ENCODE measurements at places on chromosomes 1 and 21.

DNA sequence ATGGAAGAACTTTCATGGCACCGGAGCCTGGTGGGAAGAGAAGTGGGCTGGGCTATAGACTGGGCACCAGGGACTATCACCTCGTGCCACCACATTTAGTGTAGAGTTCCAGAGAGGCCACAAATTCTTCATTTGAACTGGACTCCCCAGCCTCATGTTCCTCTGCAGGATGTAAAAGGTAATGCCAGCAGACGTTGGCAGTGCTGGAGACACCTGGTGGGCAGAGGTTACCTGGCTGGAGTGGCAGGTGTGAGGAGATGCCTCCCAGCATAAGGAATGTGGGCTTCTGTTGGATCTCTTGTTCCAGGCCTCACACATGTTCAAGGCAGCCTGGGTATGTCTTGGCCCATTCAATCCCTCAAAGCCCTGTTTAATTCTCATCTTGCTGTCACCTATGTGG lies 35.2 kb downstream of the TEX35 start:
- DNase-seq, result no peak

DNA sequence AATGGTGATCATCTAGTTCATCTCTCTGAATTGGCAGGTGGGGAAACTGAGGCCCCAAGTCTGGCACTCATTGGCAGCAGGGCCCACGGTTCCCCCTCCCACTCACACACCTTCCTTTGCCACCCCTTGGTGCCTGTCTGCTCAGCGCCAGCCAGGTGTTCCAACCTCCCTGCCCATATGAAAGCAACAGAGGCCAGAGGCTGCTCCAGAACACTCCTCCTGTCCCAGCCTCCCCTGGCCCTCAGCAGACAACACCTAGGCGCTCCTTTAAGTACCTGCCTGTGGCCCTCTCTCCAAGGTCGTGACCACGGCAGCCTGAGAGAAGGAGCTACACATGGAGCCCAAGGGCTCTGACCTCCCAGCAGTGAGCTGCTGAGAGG lies 362.3 kb upstream of the VAMP3 start:
- DNase-seq, result no peak

GRCh38 chr1:220652995-220653394 lies 37.2 kb upstream of the C1orf115 start:
- no peak for DNase-seq

DNA sequence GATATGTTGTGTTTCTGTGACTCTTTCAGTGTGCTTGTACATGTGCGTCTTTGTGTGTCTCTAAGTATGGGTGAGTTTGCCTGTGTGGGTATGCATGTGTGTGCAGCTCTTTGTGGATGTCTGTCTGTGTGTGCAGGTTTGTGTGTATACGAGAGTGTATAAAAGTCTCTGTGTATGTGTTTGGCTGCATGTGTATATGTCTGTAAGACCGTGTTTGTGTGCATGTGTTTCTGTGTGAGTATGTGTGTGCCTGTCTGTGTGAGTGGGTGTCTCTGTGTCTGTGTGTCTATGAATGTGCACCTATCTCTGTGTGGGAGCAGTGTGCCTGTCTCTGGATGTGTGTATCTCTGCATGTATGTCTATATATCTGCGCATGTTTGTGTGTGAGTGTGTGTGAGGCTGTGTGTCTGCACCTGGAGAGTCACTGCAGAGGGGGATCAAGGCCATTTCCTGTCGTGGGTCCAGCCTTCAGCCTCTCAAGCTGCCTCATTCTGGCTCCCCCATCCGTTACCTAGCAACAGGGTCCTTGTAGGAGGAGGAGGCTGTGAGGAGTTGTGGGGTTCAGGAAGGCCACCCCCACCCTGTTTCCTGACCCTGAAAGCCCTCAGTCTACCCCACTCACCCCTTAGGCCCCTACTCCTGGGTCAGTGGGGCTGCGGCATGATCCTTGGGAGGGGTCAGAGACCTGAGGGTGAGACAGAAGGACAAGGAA lies 10.4 kb downstream of the FGR start:
- no peak for DNase-seq

DNA sequence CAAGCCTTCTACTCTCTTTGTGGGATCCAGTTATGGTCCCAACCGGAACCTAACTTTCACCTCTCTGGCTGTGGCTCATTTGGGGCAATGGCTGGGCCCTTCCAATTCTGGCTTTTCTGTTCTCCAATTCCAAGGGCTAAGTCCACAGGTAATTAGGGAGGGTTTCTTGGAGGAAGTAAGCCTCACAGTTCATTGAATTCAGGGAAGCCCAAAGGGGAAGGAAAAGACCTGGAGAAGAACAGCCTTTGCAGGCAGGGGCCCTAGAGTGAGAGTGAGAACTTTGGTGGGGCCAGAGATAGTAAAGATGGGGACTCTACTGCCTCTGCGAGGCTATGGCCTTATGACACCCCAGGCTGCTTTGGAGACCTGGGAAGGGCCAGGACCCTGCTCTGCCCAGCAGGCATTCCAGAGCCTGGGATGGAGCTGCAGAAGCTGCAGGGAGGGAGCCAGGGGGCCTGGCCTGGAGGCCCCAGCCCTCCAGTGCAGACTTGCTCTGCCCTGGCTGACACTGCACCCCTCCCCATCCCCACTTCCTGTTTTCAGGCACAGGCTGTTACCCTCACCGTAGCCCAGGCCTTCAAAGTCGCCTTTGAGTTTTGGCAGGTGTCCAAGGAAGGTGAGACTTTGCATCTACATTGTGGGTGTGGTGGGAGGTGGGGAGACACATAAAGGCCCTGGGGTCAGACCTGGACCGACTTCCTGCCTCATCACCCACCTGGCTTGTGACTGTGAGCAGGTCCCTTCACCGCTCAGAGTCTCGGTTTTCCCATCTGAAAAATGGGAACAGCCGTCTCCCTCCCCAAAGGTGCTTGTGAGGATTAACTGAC lies 18.9 kb downstream of the LDLRAP1 start:
- DNase-seq, result peak; percentile 66

GRCh38 chr1:168654198-168654915 lies 74.6 kb downstream of the DPT start:
- DNase-seq, result no peak

GRCh38 chr1:30275926-30276764 lies 447.2 kb downstream of the MATN1 start:
- DNase-seq, result no peak

GRCh38 chr1:53121319-53122172 lies 20.9 kb downstream of the SLC1A7 start:
- DNase-seq, result no peak

All from effector memory CD4-positive, alpha-beta T cell (primary cell).